ENCODE measurements at places on chromosomes 4 and X.

- no peak for DNase-seq
These were observed 167.2 kb downstream of the KDR start for GRCh38 chr4:54958236-54958635.

DNA sequence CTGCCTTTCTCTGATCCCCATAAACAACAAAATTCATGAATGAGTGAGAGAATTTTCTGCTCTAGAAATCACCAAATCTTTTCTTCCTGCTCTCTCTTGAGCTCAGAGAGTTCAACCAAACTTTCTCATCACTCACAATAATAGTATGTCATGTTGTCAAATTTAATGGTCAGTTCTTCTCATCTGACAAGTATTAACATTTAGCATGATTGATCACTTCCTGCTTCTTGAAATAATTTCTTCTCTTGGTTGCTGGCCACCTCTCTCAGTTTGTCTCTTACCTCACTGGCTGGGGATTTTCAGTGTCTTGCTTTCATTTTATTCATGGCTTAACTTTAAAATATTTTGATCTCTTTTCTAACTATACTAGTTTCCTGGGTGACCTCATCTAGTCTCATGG, 25.5 kb upstream of the FGF5 start:
- no peak for DNase-seq

DNA sequence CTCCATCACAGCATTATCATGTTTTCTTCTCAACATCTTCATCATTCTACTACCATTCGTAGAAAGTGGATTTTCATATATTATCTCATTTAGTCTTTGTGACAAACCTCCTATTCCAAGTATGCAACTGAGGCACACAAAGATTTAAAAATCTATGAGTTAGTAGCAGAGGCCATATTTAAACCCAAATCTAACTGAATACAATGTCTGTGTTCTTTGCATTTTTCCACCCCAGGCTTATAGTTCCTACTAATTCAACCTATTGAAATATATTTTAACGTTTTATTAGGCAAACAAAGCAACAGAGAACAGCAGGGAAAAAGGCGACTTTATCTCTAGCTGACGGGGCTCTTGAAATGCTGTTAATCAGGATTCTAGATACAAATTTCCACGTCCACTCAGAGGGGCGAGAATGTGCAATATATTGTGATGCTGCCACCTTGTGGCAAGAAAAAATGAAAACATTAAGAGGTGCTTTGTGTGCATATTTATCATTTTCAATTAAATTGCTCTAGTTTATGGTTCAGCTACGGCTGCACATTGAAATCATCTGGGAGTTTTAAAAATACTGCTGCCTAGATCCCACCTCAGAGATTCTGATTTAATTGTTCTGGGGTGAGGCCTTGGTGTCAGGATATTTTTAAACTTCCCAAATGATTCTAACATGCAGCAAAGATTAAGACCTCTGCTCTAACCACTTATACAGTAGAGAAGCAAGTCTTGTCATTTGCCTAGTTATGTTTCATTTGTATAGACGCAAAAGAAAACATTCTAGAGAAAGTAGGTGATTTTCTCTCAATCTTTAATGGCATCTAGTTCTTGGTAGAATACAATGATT, 315.9 kb downstream of the MAPK10 start:
- DNase-seq: no peak

- DNase-seq: no peak
These were observed 67.8 kb upstream of the ETNPPL start for GRCh38 chr4:108830509-108831244.

GRCh38 chrX:55750256-55750655, 32.7 kb downstream of the RRAGB start:
- DNase-seq: no peak

- DNase-seq: no peak
These were observed 306.5 kb upstream of the TECRL start for GRCh38 chr4:64715741-64716140.

Measured in LNCaP clone FGC (cell line).